ENCODE measurements at places on chromosomes 12 and 14. TPM values are rescaled to one million over a fixed set of nuclear protein-coding genes. Genes with fewer than 3 reads are reported as not detected.

DNA sequence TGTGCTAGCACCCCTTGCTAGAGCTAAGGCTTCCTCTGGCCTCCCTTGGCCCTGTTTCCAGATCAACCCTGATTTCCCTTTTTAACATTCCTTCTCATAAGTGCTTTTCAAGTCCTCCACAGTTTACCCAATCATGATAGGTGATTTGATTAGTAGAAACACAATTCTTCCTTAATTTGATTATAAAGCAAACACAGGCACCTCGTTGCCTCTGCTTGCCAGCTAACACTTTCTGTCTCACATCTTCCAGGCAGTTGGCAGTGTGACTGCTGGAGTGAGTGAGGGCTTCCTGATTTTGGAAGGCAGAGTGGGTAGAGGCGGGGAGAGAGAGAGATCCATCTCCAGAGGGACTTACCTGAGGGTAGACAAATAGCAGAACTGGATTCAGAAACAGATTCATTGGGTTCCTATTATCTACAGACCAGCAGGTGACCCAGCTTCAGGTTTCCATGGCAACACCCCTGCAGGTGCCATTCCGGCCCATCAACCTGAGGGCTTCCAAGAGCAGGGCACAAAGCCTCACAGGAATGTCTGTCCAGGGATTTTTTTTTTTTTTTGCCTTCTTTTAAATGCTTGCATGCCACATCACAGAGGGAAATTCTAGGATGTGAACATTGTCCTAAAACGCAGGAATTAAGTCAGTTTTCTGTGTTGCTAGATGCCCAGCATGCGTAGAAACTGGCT lies 77.7 kb downstream of the PLXNC1 start:
- DNase-seq, result no peak

DNA sequence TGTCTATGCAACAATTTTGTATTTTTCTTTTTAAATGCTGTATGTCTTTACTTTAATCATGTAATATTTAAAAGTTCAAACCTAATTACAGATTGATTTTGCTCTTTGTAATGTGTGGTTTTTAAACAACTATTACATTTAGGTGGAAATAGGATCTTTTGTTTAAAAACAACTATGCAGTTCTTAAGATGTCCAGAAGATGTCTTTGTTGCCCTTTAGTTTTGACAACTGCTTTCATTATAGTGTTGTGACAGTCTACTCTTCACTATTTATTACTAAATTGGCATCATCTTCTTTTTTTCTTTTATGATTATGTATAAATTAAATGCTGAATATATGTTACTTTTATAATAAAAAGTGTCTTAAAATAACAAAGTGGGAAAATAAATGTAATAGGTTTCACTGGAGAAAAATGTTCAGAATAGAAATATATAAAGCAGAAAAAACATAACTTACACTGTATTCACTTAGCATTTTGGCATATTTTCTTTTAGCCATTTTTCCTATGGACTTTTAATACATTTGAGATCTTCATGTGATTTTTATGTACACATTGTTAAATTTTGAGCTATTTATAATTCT lies 27.1 kb upstream of the PCNX4 start:
- DNase-seq, result peak; percentile 46

DNA sequence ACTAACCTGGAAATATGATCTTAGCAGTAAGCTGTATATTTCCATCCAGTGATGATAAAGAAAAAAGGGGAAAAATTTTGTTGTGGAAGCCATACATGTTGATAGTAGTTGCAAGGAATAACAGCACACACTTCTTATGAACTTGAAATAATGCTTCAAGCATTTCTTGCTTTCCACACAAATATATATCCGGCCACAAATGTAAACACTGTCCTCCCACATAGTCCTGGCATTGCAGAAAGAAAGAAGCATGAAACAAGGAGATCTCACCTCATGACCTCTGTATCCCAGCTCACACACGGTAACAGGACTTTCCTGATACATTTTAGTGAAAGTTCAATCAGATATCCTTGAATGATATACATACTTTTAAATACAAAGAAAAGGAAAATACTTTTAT lies 56.0 kb downstream of the LLPH start:
- DNase-seq, result no peak

DNA sequence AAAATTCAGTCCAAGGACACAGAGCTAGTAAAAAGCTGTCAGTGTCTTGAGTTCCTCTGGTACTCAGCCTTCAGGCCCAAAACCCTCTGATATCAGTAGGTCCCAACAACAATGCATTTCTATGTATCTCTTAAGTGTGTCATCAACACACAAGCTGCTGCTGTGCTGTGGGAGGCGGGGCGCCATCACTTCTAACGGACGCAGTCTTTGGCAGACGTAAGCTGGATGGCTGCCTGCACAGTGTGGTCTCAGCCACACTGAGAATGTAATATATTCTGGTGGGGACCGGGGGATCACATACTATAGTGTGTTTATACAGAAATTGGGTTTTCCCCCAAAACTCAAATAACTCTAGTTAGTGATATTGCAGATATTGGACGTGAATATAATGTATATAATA lies 123.9 kb downstream of the SUDS3 start:
- DNase-seq, result no peak

GRCh38 chr12:83015390-83016217 lies 328.9 kb downstream of the TMTC2 start:
- peak; percentile 88 for DNase-seq

- no peak for DNase-seq
Observed at GRCh38 chr12:26790645-26790994, 42.4 kb downstream of the ITPR2 start.

DNA sequence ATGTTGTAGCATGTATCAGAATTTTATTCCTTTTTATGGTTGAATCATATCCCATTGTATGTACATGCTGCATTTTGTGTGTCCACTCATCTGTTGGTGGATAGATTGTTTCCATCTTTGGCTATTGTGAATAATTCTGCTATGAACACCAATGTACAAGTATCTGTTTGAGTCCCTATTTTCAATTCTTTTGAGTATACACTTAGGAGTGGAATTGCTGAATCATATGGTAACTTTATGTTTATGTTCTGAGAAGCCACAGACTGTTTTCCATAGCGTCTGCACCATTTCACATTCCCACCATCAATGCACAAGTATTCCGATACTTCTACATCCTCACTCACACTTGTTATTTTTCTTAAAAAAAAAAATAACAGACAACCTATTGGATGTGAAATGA lies 91.5 kb downstream of the ARF6 start:
- DNase-seq, result no peak

GRCh38 chr12:50403001-50403440 lies 2.3 kb downstream of the LARP4 start:
- no peak for DNase-seq

- DNase-seq, result peak; percentile 44
Observed at GRCh38 chr14:74941676-74942097, 13.7 kb downstream of the PGF start.

DNA sequence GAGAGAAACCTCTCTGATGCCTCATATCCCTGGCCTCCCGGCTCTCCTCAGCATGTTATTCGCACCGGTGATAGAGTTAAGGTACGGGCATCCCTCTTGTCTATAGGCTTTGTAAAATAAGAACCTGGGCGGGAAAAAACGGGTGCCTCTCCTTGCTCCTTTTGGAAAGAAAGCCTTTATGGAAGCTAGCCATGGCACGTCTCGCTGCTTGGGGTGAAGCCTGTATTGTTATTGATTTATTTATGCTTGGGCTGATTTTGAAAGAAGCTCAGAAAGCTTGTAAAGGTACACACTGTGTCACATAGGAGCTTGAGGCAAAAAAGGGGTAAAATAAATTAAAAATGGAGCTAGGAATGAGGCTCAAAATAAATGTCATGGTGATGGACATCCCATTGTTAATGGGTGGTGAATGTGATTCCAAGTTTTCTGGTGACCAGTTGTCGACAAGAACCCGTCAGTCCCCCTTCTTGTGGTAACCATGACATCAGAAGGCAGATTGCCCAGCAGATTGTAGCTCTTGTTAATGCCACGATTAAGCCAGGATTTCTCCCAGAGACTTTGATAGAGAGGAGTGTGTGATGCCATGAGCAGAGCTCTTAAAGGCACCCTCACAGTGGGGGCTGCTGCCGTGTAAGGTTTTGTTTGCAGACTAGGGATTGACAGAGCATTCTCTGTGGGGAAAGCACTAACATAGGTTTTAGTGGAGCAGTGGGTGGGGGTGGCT lies 50.4 kb upstream of the ASPG start:
- peak; percentile 50 for DNase-seq

GRCh38 chr14:61444215-61444768 lies 122.9 kb downstream of the PRKCH start:
- DNase-seq, result no peak

GRCh38 chr12:65740873-65741600 lies 83.2 kb upstream of the HMGA2 start:
- DNase-seq, result peak; percentile 95

DNA sequence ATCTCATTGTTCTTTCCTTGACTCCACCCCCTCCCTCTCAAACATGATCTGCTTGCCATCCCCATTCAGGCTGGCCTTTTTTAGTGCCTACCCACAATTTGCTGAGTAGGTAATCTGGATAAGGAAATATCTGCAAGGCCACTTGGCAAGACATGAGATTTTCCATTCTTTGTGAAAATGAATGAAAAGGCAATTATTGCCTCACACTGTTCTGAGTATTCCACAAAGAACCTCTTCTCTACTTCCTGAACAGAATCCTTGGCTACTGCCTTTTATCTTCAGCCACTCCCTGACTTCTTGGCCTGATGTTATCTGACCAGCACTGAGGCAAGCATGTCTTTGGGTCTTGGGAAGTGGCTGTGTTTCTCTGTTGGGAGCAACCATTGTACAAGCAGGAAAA lies 263.2 kb upstream of the ATP2B1 start:
- DNase-seq, result no peak

DNA sequence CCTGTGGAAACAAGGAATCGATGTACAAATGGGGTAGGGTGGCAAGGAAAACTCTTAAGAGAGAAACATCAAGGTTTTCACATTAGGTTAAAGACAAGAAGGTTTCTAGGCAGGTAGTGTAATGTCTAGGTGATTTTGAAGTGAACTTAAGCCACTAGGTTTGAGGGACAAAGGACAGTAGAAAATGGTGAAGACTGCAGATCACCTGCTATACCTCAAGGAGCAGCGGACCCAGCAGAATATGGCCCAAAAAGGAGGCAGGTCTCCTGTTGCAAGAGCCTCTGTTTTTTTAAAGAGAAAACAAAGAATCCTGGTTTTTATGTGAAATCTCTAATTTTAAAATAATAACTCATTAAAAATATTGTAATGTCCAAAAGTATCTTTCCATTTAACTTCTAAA lies 178.1 kb downstream of the ACSS3 start:
- DNase-seq, result no peak

DNA sequence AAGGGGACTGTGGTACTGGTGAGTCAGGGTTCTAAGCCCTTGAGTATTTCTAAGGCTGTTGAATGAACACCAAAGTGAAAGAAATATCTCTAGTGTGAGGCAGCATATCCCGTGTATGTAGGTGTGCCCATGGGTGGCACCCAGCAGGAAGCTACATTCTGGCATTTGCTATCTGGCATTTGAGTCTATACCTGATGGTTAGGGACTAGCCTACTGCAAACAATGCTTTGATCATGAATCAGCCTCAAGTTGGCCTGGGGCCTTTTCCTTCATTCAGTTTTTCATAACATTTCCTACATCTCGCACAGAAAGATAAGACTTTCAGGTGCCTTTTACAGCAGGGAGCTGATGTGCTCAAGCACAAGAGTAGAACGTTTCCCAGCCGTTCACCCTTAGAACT lies 85.7 kb upstream of the E2F7 start:
- DNase-seq, result no peak

- DNase-seq, result no peak
Observed at GRCh38 chr14:100176811-100177327, 17.4 kb upstream of the DEGS2 start.

DNA sequence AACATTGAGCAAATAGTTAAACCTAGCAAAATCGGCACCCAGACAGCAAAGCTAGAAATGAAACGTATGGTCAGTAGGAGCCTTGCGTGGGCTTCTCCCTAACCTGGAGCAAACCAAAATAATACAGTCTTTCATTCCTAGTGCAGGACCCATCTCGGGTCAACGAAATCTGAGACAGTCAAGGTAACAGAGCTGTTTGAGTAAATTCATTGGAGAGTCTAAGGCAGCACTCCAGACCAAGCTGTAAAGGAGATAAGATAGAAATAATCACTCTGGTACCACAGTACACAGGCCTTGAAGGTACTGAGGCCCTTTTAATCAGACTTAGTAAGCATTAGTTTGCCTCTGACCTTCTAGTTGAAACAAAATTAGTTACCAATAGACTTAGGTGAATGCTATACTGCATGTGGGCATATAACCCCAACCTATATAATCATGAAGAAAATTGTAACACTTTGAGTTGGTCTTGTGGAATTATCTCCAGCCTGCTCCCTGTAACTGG lies 54.4 kb upstream of the BICD1 start:
- no peak for DNase-seq

- DNase-seq, result no peak
Observed at GRCh38 chr12:65490250-65490649, 211.8 kb downstream of the MSRB3 start.

- DNase-seq, result no peak
Observed at GRCh38 chr12:122474324-122474716, 26.4 kb downstream of the ZCCHC8 start.

GRCh38 chr14:101065246-101065645 lies 161.7 kb upstream of the RTL1 start:
- no peak for DNase-seq

- DNase-seq, result no peak
Observed at GRCh38 chr14:32996343-32996742, 57.7 kb downstream of the NPAS3 start.

GRCh38 chr14:36454599-36455240 lies 65.3 kb downstream of the NKX2-1 start:
- DNase-seq, result peak; percentile 12

- DNase-seq, result no peak
Observed at GRCh38 chr12:127590868-127591267, 676.1 kb upstream of the TMEM132C start.

GRCh38 chr14:102683399-102684297 lies 91.2 kb downstream of the RCOR1 start:
- no peak for DNase-seq

DNA sequence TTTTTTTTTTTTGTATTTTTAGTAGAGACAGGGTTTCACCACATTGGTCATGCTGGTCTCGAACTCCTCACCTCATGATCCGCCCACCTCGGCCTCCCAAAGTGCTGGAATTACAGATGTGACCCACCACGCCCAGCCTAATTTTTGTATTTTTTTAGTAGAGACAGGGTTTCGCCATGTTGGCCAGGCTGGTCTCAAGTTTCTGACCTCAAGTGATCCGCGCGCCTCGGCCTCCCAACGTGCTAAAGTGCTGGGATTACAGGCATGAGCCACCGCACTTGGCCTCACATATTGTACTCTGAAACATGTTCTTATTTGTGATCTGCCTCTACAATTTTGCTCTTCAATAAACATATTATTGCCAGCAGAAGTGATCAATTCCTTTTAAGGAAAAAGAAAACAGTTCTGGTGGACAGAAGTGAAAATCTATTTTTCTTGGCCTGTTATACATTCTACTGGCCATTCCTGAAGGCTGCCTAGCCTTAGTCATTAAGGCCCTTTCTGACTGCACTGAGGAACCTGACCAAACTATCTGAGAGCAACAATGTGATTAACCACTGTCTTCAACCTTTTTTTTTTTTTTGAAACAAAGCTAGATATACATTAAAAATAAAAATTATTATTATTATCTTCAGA lies 36.1 kb downstream of the SNX6 start:
- no peak for DNase-seq

GRCh38 chr14:103401223-103402214 lies 16.3 kb downstream of the MARK3 start:
- no peak for DNase-seq

The BEGAIN gene
- total RNA-seq, result 3.3 TPM

The PRR4 gene
- 19.3 TPM for total RNA-seq

The OR6C2 gene
- not detected for total RNA-seq

The PIK3C2G gene
- total RNA-seq, result 3.6 TPM

The NCAPD2 gene
- total RNA-seq, result 35.3 TPM

The GPRC5D gene
- not detected for total RNA-seq

The CLEC4A gene
- 1.9 TPM for total RNA-seq

The NRIP2 gene
- total RNA-seq, result 11.8 TPM

The ATF1 gene
- total RNA-seq, result 42.3 TPM

Measured in tongue (tissue), 3 donors.